Forelimb muscle (tissue), 1 donor: ENCODE measurements at places on chromosomes 1 and 21. TPM values are rescaled to one million over a fixed set of nuclear protein-coding genes. Genes with fewer than 3 reads are reported as not detected.

GRCh38 chr1:37042506-37042905 lies 8.2 kb upstream of the GRIK3 start:
- DNase-seq: no peak

DNA sequence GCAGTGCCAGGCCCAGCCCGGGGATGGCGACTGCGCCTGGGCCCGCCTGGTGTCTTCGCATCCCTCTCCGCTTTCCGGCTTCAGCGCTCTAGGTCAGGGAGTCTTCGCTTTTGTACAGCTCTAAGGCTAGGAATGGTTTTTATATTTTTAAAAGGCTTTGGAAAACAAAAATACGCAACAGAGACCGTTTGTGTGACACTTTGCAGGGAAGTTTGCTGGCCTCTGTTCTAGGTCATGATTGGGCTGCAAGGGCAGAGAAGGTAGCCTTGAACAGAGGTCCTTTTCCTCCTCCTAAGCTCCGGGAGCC lies 719 bp downstream of the SOD1 start:
- no peak for DNase-seq

GRCh38 chr1:234481771-234482170 lies 2.8 kb upstream of the TARBP1 start:
- DNase-seq: no peak

Gene ETV3L
- polyA plus RNA-seq: not detected
